ENCODE measurements at places on chromosomes 1 and 21. TPM values are rescaled to one million over a fixed set of nuclear protein-coding genes. Genes with fewer than 3 reads are reported as not detected.

CCDC30 gene
- total RNA-seq, result 0.92 TPM

ARMH1 gene
- 0.55 TPM for total RNA-seq

ESRRG gene
- total RNA-seq, result not detected

CLCA1 gene
- not detected for total RNA-seq

FCRL6 gene
- total RNA-seq, result not detected

SIPA1L2 gene
- 9.0 TPM for total RNA-seq

CFAP107 gene
- total RNA-seq, result not detected

NGF gene
- 3.3 TPM for total RNA-seq

TIMM17A gene
- total RNA-seq, result 98.7 TPM

CLCA4 gene
- total RNA-seq, result not detected

DNAJC8 gene
- total RNA-seq, result 69.4 TPM

PLXNA2 gene
- total RNA-seq, result 0.87 TPM

SELL gene
- 0.28 TPM for total RNA-seq

HSD11B1 gene
- not detected for total RNA-seq

AIDA gene
- total RNA-seq, result 64.9 TPM

ILDR2 gene
- total RNA-seq, result 0.14 TPM

GJA4 gene
- total RNA-seq, result not detected

YBX1 gene
- 810 TPM for total RNA-seq

STUM gene
- not detected for total RNA-seq

GJA5 gene
- not detected for total RNA-seq

TMEM200B gene
- total RNA-seq, result 0.14 TPM

WDR64 gene
- not detected for total RNA-seq

TNNT2 gene
- 0.30 TPM for total RNA-seq

ELAVL4 gene
- total RNA-seq, result not detected

AKT3 gene
- 23.5 TPM for total RNA-seq

TRABD2B gene
- total RNA-seq, result 0.30 TPM

PM20D1 gene
- not detected for total RNA-seq

LENEP gene
- not detected for total RNA-seq

HSPB7 gene
- total RNA-seq, result not detected

PRKAA2 gene
- total RNA-seq, result 2.6 TPM

HNRNPCL2 gene
- not detected for total RNA-seq

ETNK2 gene
- 3.9 TPM for total RNA-seq

RAB25 gene
- total RNA-seq, result not detected

ANXA9 gene
- 0.83 TPM for total RNA-seq

NR5A2 gene
- 8.4 TPM for total RNA-seq

TNFRSF9 gene
- 3.4 TPM for total RNA-seq

OR11L1 gene
- not detected for total RNA-seq

GCSAML gene
- not detected for total RNA-seq

LCE1E gene
- total RNA-seq, result not detected

KIRREL1 gene
- total RNA-seq, result 29.3 TPM

ARHGEF10L gene
- total RNA-seq, result 4.9 TPM

ETV3L gene
- total RNA-seq, result not detected

COL18A1 gene
- total RNA-seq, result 139 TPM

FCAMR gene
- not detected for total RNA-seq

Measured in A549 treated with CpdA at 1 μM for 4 hours (cell line).